Neural crest cell (in vitro differentiated cells): ENCODE measurements at places on chromosomes 4 and X. TPM values are rescaled to one million over a fixed set of nuclear protein-coding genes. Genes with fewer than 3 reads are reported as not detected.

The LDOC1 gene
- total RNA-seq, result 26.8 and 27.3 TPM in 2 replicates

The CSN1S1 gene
- total RNA-seq, result not detected in 2 replicates

The PAGE5 gene
- total RNA-seq, result not detected in 2 replicates

The USP38 gene
- total RNA-seq, result 14.9 and 15.2 TPM in 2 replicates

The MXD4 gene
- total RNA-seq, result 47.1 and 54.3 TPM in 2 replicates

The ERVMER34-1 gene
- 3.2 and 3.3 TPM in 2 replicates for total RNA-seq

The SPANXC gene
- not detected in 2 replicates for total RNA-seq

The ADH7 gene
- total RNA-seq, result not detected in 2 replicates

- DNase-seq, result no peak
Measured at GRCh38 chr4:156958276-156959074, 13.1 kb downstream of the PDGFC start.

- DNase-seq, result no peak
Measured at GRCh38 chr4:105527081-105527480, 25.3 kb upstream of the ARHGEF38 start.

- no peak for DNase-seq
Measured at GRCh38 chr4:37837446-37837845, 11.0 kb downstream of the PGM2 start.

DNA sequence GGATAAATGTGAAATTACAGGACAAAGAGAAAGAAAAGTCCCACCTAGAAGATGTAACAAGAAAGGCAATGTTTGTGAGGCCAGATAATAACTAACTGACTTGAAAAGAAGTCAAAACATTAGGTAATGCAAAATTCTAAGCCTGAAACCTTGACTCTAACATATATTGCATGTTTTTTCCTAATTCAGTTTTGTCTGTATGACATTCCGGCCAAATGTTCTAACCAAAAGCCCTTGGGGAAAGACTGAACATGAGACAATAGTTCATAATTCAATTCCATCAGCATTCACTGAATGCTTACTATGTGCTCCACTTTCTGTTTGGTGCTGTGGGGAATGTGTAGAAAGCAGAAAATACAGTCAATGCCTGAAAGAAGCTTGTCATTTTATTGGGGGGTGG, 84.8 kb upstream of the PLAC1 start:
- no peak for DNase-seq

- no peak for DNase-seq
Measured at GRCh38 chrX:13000301-13000811, 25.4 kb downstream of the TMSB4X start.

DNA sequence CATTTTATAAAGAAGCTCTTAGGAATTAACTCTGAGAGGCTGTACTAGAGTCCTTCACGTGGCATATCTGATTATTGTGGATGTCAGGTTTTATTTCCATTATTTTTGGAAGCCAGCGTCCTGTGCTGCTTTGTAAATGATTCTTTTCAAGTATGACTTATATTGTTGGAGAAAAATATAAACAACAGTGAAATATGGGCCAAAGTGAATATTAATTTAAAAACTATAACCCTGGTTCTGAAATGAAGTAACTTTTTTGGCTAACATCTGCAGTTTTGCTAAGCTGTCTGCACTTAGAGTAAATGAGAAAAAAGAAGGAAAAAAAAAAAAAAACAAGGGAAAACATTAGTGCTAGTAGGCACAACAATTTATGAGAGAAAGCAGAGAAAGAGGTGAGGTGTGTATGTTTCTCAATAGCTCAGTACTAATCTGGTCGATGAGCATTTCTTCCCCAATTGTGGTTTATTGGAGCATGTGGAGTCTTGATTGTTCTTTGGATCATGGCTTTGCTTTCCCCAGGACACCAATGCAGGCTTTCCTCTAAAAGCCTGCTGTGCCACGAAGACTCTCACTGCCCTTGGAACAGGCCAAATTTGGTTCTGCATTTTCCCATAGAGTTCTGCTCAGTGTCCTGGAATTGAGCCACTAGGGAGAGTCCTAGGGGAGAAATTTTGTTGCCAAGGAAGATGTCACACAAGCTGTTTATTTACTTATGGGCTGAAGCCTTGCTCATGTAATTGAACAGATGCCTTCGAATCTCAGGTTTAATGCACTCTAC, 273.3 kb downstream of the DKK2 start:
- DNase-seq, result no peak

- DNase-seq, result no peak
Measured at GRCh38 chr4:153072661-153073060, 131.6 kb upstream of the TRIM2 start.

DNA sequence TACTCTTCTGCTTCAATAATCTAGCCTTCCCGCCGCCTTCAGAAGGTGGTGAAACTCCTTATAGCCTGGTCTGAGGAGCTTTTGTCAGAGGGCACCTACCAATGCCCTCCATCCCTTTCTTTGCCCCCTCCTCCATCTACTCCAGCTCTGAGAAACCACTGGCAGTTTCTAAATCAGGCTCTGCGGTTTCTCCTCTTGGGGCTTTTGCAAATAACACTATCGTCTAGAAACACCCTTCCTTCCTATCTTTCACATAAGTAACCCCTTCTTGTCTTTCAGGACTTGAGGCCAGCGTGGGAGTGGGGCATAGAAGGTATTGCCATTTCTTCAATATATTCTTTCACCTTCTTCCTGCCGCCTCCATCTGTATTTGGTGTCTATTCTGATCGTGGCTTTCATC, 1.2 kb upstream of the EFHC2 start:
- no peak for DNase-seq

GRCh38 chr4:112312610-112313239, 15.6 kb downstream of the ALPK1 start:
- no peak for DNase-seq

- no peak for DNase-seq
Measured at GRCh38 chr4:109699553-109700225, 3.6 kb downstream of the CASP6 start.

- DNase-seq, result no peak
Measured at GRCh38 chrX:68304602-68305001, 128.7 kb downstream of the OPHN1 start.

DNA sequence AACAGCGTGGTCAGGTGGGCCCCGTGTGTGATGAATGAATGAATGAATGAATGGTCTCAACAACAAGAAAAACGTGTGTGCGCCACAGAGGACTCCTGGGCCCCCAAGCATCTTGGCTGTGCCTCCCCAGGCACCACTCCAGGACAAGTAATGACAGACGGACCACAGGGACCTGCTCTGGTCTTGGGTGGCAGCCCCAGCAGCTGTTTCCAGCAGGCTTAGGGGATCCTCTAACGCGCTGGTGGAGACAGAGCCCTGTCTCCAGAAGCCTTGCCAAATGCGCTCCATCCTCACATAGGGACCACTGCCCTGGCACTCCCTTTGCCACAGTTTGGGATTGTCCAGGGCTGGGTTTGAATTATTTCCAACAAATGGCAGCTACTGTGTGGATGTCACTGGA, 39.1 kb downstream of the PSAPL1 start:
- DNase-seq, result no peak

- DNase-seq, result no peak
Measured at GRCh38 chr4:140626661-140627376, 58.1 kb upstream of the UCP1 start.

GRCh38 chr4:122772986-122773385, 40.5 kb downstream of the BBS12 start:
- DNase-seq, result no peak
